ENCODE measurements at places on chromosomes 13 and 19.

DNA sequence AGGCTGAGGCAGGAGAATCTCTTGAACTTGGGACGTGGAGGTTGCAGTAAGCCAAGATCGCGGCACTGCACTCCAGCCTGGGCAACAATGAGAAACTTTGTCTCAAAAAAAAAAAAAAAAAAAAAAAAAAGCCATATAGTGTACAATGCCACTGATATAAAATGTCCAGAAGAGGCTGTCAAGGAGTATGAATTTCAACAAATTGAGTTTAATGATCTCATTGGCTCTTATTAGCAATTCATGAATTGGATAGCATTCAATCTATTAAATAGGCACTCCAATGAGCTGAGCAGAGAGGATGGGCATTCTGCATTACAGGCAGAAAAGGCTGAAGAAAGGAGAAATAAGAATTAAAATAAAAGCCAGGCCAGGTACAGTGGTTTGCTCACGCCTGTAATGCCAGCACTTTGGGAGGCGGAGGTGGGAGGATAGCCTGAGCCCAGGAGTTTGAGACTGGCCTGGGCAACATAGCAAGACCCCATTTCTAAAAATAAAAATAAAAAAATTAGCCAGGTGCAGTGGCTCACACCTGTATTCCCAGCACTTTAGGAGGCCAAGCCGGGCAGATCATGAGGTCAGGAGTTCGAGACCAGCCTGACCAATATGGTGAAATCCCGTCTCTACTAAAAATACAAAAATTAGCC lies 757 bp upstream of the LMNB2 start:
- no peak for DNase-seq

DNA sequence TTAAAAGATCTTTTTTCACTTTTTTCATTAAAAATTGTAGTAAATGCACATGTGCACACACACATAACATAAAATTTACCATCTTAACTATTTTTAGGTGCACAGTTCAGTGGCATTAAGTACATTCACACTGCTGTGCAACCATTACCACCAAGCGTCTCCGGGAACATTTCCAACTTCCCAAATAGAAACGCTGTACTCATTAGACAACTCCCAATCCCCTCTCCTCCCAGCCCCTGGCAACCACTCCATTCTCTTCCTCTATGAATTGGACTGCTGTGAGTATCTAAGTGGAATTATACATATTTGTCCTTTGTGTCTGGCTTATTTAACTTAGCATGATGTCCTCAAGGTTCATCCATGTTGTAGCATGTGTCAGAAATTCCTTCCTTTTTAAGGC lies 11.6 kb downstream of the GJB2 start:
- DNase-seq, result no peak

- DNase-seq, result no peak
Measured at GRCh38 chr13:111302045-111302726, 18.3 kb upstream of the TEX29 start.

- no peak for DNase-seq
Measured at GRCh38 chr13:36450534-36450933, 18.2 kb downstream of the CCNA1 start.

DNA sequence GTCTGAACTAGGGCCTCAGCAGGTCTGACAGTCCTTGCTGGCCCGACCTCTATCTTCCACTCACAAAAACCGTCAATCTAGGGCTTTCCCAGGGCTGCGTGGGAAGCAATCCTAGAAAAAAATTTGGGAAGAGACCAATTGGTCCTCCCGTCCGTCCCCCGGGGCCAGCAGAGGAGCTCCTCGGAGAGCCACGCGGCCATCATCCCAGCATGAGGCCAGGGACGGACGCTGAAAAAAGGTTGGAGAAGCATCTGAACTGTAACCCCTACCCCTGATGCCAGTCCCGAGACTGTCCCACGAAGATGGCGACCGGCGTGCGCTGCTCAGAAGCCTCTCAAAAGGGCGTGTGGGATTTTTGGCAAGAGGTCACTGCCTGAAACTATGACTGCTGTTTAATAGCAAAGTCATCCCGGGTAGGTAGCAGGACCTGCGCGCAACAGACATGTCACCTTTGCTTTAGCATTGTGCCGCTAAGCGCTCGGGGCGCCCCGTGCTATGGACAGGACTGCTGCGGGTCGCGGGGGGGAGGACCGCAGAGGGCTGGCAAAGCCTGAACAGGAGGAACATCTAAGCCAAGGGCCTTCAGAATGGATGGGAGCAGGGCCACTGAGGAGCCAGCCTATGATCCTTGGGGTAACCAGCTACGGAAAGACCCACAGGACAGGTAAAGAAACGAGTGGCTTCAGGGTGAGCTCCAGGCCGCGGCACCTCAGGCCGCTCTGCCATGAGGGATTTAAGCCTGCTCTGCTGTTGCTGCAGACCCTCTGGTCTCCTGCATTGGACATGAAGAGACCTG lies 10.6 kb downstream of the AKAP8 start:
- DNase-seq, result no peak

DNA sequence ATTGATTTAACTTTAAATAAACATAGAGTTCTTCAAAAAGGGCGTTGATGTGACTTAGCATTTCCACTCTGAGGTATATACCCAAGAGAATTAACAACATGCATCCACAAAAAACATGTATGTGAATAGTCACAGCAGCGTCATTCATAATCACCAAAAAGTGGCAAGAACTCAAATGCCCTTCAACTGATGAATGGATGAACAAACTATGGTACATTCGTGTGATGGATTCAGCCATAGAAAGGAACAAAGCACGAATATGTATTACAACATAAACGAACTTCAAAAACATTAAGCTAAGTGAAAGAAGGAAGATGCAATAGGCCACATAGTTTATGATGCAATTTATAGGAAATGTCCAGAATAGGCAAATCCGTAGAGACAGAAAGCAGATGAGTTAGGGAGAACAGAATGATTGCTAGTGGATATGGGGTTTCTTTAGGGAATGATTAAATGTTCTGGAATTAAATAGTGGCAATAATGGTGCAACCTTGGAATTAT lies 72.3 kb upstream of the UQCRFS1 start:
- no peak for DNase-seq

All from NCI-H1436 treated with DMSO at 0.1 percent for 48 hours (cell line).